ENCODE measurements at places on chromosomes 5 and 9.

DNA sequence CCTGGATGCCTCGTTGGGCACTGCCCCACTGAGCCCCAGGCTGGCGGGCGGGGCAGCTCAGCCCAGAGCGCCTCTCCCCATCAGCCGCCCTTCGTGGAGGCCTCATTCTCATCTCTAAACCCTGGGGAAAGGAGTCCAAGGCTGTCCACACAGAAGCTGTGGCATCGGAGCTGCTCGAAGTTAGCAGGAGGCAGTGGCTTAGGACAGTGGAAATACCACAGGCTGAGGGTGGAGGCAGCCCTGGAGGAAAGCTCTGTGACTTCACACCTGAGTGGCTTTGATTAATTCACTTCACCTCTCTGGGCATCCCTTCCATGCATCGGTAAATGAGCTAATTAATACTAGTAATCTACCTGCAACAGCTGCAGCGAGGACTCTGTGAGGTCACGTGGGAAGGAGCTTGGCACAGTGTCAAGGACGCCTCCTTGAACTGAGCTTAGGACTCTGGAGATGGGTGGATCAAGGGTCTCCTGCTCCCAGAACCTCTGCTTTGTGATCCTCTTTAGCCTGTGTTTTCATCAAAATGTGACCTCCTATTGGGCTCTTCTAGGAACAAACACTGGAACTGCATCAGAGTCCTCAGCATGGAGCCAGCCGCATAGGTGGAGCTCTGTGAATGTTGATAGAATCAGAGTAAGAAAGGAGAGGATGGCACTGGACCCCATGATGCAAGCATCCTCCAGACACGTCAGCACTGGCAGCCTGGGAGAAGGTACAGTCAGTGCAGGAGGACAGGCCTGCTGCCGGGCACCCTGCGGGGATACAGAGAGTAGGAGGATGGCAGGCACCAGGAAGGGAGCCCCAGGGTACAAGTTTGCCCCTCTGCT lies 842 bp upstream of the ANGPTL2 start:
- H3K4me3 ChIP-seq: peak overlapping the region; percentile 63
- H3K27ac ChIP-seq: peak overlapping the region; percentile 83
- peaks cover 6% of the 10 kb centered on the region for H3K27me3 ChIP-seq

DNA sequence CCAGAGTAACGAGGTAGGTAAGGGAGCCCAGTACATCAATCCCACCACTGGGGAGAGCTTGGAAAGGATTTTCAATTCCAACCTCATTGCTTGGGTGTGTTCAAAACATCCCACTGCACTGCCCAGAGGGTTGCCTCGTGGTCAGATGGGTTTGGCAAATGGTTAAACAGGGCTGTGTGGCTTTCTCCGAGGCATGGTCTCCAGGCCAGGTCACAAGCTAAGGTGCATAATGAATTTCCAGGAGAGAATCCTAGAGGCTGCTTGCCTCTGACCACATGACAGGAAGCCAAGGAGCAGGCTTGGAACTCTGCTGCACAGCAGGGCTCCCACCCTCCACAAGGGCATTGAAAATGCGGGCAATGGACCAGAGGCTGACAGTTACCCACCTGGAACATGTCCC lies 51.6 kb downstream of the DAP start:
- no peak overlapping the region for H3K27ac ChIP-seq
- H3K4me1 ChIP-seq: peaks cover 12% of the 10 kb centered on the region
- peaks cover 6% of the 10 kb centered on the region for H3K36me3 ChIP-seq
- no peaks in the 10 kb centered on the region for H3K27me3 ChIP-seq
- no peak for DNase-seq

DNA sequence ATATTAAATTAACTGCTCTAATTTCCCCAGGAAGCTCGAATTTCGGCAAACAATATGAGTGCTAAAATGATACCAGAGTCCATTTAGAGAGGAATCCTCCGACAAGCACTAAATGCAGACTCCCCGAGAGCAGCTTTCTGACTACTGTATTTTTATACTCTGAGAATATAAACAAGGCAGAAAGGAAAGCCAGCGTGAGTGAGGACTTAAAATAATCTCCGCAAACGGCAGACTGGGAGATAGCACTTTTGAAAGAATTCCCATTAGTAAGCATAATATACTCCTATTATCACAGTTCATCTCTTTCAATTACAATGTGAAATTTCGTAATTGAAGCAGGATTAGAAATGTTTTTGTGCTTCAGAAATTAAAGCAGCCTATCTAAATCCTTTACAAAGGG lies 269.4 kb upstream of the PANK3 start:
- no peaks in the 10 kb centered on the region for H3K36me3 ChIP-seq
- H3K4me3 ChIP-seq: no peak overlapping the region
- DNase-seq: no peak
- H3K27ac ChIP-seq: no peak overlapping the region
- H3K27me3 ChIP-seq: peaks cover 25% of the 10 kb centered on the region
- no peaks in the 10 kb centered on the region for H3K4me1 ChIP-seq

DNA sequence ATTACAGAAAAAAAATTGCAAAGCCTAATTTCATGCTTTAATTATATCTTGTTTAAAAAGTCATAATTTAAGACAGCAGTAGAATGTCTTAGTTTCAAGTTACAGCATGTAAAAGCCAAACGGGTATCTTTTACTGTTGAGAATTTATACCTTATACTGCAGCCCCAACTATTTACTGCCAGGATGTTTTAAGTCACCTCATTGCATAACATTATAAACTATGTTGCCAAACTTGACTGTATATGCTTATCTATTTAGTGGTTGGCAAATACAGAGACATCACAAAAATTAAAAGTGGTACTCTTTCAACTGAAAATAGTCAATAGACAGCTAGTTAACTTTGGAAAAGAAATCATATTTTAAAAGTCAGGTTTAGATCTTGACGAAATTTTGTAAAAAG lies 119.5 kb downstream of the EDIL3 start:
- H3K36me3 ChIP-seq: no peaks in the 10 kb centered on the region
- no peak for DNase-seq
- no peak overlapping the region for H3K27ac ChIP-seq

DNA sequence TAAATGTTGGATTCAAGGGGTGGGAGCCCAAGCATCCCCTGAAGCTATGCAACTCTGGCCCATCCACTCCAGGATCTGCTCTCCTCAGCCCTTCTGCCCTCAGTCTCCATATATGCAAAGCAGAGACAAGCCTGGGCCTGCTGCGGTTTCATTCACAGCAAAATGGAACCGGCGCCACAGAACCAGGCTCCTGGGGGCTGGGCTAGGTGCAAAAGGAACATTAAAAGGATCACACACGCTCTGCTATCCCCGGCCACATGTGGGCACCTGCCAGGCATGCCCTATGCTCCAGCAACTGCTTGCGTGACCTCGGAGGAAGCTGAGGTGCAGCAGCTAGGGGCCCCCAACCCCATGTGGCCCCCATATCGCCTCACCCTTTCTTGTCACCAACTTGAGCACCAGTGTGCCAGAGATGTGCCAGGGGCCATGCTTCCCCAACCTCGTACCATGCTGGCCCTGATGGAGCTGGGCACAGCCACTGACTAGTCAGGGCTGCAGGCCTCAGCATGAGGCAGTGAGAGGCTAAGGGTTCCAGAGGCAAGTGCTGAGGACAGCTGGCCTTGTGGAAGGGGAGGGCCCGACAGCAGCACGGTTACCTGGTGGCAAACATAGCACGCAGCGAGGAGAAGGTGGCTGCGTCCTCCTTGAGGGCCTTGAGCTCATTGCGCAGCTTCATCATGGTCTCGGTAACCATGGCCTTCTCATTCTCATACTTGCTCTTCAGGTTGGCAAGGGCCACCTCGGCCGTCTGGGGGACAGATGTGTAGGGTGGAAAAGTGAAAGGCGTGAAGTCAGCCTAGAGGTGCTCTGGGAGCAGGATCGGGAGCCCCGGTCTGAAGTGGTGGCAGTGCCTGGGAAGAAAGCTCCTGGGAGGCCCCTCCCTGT lies 47.2 kb downstream of the BICD2 start:
- DNase-seq: peak; percentile 41
- peaks cover 98% of the 10 kb centered on the region for H3K36me3 ChIP-seq
- H3K4me1 ChIP-seq: peaks cover 3% of the 10 kb centered on the region

- H3K36me3 ChIP-seq: no peaks in the 10 kb centered on the region
- peak overlapping the region; percentile 78 for H3K4me3 ChIP-seq
- H3K4me1 ChIP-seq: peaks cover 8% of the 10 kb centered on the region
- H3K27ac ChIP-seq: peak overlapping the region; percentile 69
- H3K27me3 ChIP-seq: no peaks in the 10 kb centered on the region
These were observed 40.8 kb upstream of the GARNL3 start for GRCh38 chr9:127223810-127224177.

DNA sequence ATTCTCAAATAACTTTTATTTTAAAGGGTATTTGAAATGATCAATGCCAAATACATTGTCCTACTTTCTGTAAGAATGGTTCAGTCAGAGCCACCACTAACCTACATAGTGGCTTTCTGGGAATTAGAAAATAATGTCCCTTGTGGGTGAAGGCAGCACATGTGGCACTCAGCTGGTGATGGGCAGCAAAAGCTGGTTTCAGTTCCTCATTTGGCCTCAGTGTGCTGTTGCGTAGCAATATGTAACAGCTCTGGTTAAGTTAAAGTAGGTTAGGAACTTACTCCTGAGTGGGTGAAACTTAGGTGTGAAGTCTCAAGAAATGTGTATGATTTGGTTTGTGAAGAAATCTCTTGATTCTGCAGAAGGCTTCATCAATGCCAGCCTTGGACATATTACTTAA lies 99.6 kb upstream of the SPEF2 start:
- no peaks in the 10 kb centered on the region for H3K27me3 ChIP-seq
- no peak overlapping the region for H3K27ac ChIP-seq
- no peak overlapping the region for H3K4me3 ChIP-seq

DNA sequence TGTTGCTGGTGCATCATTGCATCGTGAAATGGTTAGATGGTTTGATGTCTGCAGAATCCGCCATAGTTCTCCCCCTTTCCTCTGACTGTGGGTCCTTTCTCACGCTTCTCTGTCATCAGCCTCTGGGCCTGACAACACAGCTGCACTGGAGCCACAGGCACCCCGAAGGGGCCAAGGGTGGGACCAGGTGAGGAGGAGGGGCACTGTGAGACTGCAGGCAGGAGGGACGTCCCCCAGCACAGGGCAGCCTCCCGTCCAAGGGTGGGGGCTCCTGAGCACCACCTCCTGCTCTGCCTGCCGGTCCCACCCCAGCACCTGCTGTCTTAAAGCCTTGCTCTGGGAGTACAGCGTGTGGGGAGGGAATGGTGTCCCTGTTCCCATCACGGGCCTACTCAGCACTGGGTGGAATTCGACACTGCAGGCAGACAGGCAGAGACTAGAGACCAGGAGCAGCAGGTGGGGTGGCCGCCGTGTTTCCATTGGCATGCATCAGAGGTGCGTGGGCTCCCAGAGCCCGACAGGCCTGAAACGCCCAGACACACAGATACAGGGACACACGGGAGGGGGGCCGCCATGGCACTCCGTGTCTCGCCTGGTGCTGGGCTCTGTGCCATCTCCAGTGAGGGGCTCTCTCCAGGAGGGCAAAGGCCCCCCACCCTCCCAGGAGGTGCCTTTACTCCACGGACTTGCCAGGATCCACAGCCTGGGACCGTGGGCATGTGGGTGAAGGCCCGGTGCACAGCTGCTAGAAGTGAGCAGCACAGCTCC lies 15.0 kb downstream of the CACNA1B start:
- no peaks in the 10 kb centered on the region for H3K36me3 ChIP-seq
- DNase-seq: no peak
- H3K27me3 ChIP-seq: no peaks in the 10 kb centered on the region
- H3K4me1 ChIP-seq: no peaks in the 10 kb centered on the region

GRCh38 chr9:135306699-135307098 lies 172.9 kb upstream of the PPP1R26 start:
- no peak overlapping the region for H3K4me3 ChIP-seq
- no peak overlapping the region for H3K27ac ChIP-seq
- DNase-seq: no peak
- no peaks in the 10 kb centered on the region for H3K36me3 ChIP-seq
- H3K4me1 ChIP-seq: no peaks in the 10 kb centered on the region

DNA sequence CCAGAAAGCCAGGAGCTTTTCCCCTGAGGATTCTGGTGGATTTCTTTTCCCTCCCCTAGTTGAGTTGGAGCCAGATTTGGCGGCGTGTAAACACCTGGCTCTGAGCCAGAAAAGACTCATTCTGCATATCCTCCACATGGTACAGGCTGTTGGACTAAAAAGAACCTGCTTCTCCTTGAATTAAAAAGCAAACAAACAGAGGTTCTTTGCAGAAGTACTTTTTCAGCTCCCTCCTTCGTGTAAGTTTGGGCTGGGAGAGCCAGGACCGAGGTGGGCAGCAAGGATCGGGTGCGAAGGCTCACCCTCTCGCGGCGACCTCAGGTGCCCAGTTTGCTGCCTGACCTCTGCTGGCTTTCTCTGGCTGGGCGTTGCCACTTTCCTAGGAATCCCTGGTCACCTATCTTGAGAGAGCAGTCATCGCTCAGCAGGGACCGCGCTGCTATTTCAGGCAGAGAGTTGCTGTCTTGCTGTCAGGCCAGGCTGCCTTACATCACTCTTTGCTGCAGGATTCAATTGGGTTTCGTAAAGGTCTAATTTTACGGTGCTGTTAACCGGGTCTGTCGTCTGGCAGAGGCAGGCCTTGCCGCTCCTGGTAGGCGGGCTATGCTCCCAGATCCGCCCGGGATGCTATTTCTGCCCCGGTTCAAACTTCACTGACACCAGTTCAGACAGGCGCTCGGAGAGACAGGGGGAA lies 3.2 kb downstream of the PAPPA start:
- H3K4me1 ChIP-seq: peaks cover 17% of the 10 kb centered on the region
- peak overlapping the region; percentile 31 for H3K4me3 ChIP-seq

DNA sequence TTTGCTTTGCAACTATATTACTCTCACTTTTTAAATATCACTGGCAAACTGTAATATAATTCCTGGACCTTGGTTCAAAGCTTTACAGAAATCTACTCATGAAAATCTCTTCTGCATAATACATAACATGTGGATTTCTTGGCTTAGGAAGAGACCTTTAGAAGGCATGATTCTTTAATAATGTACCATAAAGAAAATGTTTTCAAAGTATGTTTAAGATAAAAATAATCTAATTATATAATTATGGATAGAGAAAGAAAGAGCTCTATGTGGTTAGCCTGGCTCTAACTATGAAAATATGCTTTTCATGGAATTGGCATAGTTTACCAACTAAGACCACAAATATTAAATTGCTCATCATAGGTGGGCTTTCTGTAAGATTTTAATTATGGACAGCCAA lies 817.8 kb downstream of the TLE1 start:
- no peak overlapping the region for H3K27ac ChIP-seq
- H3K36me3 ChIP-seq: no peaks in the 10 kb centered on the region
- no peaks in the 10 kb centered on the region for H3K4me1 ChIP-seq
- no peak overlapping the region for H3K4me3 ChIP-seq
- DNase-seq: no peak
- H3K27me3 ChIP-seq: no peaks in the 10 kb centered on the region

- H3K4me3 ChIP-seq: no peak overlapping the region
- H3K4me1 ChIP-seq: no peaks in the 10 kb centered on the region
- no peaks in the 10 kb centered on the region for H3K36me3 ChIP-seq
These were observed 16.5 kb downstream of the MRPL36 start for GRCh38 chr5:1783216-1783554.

GRCh38 chr9:119257592-119257991 lies 111.6 kb downstream of the BRINP1 start:
- H3K27me3 ChIP-seq: no peaks in the 10 kb centered on the region
- H3K27ac ChIP-seq: no peak overlapping the region
- no peaks in the 10 kb centered on the region for H3K4me1 ChIP-seq

GRCh38 chr5:59724482-59725391 lies 168.8 kb downstream of the PDE4D start:
- no peak for DNase-seq
- no peaks in the 10 kb centered on the region for H3K4me1 ChIP-seq
- H3K27ac ChIP-seq: no peak overlapping the region
- H3K4me3 ChIP-seq: no peak overlapping the region
- H3K36me3 ChIP-seq: no peaks in the 10 kb centered on the region
